CD8-positive, alpha-beta memory T cell (primary cell): ENCODE measurements at places on chromosomes 4 and X.

DNA sequence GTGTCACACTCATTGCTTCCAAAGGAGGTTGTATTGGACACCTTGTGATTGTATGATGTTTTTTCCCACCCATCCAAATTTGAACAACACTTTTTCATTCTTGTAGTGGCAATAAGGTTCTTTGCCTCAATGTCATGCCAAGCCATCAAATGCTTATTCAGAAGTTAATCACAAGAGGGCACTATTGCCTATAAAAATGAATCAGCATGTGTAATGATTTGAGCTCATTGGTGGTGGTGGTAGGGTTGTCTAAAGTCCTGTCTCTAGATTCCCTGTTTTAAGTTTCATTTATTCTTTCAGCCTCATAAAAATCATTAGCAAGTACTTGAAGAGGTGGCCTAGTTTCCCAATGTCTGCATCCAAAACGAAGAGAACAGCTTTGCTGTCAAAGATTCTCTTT lies 37.0 kb downstream of the IRS4 start:
- no peaks in the 10 kb centered on the region for H3K36me3 ChIP-seq
- H3K27ac ChIP-seq = no peak overlapping the region
- no peaks in the 10 kb centered on the region for H3K27me3 ChIP-seq
- H3K4me1 ChIP-seq = no peaks in the 10 kb centered on the region

- H3K4me1 ChIP-seq = peaks cover 7% of the 10 kb centered on the region
- H3K4me3 ChIP-seq = no peak overlapping the region
- no peaks in the 10 kb centered on the region for H3K27me3 ChIP-seq
- no peak for DNase-seq
These were observed 77.4 kb downstream of the ANKRD17 start for GRCh38 chr4:73181231-73181630.

DNA sequence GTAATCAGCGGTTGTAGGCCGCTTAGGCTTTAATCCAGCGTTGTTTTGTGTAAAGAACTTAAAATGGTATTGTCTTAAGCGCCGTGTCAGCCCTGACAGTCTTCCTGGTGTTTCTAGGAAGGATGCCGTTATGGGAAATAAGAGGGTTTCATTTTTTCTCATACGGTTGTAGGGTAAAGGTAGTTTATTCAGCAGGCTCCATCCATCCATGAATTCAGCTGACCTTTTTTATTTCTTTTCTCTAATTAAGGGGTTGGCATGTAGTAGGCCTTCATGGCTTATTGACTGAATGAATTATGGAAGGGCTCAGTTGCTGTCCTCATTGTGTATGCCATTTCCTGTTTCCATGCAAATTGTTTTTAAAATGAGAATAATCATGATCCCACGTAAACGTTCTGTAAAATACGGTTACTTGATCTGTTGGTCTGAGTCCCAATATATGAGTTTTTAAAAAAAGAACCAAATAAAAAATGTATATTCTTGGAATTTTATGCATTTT lies 693 bp downstream of the OCIAD1 start:
- peaks cover 19% of the 10 kb centered on the region for H3K4me1 ChIP-seq
- H3K4me3 ChIP-seq = peak overlapping the region; percentile 94
- no peaks in the 10 kb centered on the region for H3K27me3 ChIP-seq
- peaks cover 18% of the 10 kb centered on the region for H3K36me3 ChIP-seq

DNA sequence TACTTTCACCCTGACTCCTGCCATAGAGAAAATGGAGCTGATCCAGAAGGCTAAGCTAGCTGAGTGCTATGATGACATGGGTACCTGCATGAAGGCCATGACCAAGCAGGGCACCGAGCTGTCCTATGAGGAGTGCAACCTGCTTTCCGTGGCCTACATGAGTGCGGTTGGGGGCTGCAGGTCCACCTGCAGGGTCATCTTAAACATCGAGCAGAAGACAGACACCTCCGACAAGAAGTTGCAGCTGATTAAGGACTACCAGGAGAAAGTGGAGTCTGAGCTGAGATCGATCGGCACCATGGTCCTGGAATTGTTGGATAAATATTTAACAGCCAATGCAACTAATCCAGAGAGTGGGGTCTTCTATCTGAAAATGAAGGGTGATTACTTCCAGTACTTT lies 438.0 kb downstream of the TMA16 start:
- H3K36me3 ChIP-seq = no peaks in the 10 kb centered on the region
- H3K4me3 ChIP-seq = no peak overlapping the region
- no peak overlapping the region for H3K27ac ChIP-seq
- DNase-seq = no peak
- no peaks in the 10 kb centered on the region for H3K4me1 ChIP-seq
- no peaks in the 10 kb centered on the region for H3K27me3 ChIP-seq

DNA sequence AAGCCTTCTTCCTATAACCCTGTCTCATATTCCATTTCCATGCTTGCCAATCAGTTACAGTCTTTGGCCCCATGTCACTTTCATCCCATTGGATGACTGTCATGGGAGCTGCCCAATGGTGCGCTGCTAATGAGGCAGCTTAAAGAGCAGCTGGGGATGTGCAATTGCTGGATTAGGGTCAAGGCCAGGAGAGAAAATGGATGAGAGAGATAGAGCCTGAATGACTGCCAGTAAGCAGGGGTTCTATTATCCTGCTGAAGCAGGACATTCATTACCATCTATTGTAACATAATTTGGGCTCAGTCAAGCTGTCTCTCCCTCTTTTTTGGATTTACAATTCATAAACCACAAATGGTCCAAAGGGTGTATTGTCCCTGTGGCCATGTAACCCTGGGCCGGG lies 909.0 kb downstream of the CENPC start:
- no peaks in the 10 kb centered on the region for H3K36me3 ChIP-seq
- DNase-seq = no peak
- no peaks in the 10 kb centered on the region for H3K27me3 ChIP-seq
- H3K4me1 ChIP-seq = no peaks in the 10 kb centered on the region
- no peak overlapping the region for H3K27ac ChIP-seq

GRCh38 chr4:56118055-56118454 lies 169.3 kb downstream of the CEP135 start:
- no peak for DNase-seq
- no peaks in the 10 kb centered on the region for H3K36me3 ChIP-seq
- H3K4me3 ChIP-seq = no peak overlapping the region
- H3K27me3 ChIP-seq = no peaks in the 10 kb centered on the region
- H3K27ac ChIP-seq = no peak overlapping the region
- no peaks in the 10 kb centered on the region for H3K4me1 ChIP-seq

- no peaks in the 10 kb centered on the region for H3K4me1 ChIP-seq
- H3K4me3 ChIP-seq = no peak overlapping the region
- H3K27me3 ChIP-seq = no peaks in the 10 kb centered on the region
- DNase-seq = no peak
- H3K36me3 ChIP-seq = no peaks in the 10 kb centered on the region
These were observed 279.8 kb upstream of the FRG1 start for GRCh38 chr4:189660722-189661360.

DNA sequence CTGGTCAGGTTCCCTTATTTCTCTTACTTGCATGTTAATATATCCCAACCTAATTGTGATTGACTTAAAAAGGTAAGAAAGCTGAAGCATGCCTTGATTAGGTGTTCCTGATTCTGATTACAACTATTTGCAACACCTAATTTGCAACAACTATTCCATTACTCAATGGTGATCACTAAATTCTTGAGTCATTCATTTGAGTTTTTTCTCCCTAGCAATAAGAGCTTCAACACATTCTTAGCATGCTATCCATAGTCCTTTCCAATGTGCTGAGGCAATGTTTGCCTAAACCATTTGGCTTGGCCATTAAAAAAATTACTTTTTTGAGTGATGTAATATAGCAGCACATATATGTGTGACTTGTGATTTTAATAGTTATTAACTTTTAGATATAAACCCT lies 851.4 kb downstream of the TRAM1L1 start:
- DNase-seq = no peak
- H3K36me3 ChIP-seq = no peaks in the 10 kb centered on the region
- no peak overlapping the region for H3K4me3 ChIP-seq
- no peak overlapping the region for H3K27ac ChIP-seq
- H3K4me1 ChIP-seq = no peaks in the 10 kb centered on the region

DNA sequence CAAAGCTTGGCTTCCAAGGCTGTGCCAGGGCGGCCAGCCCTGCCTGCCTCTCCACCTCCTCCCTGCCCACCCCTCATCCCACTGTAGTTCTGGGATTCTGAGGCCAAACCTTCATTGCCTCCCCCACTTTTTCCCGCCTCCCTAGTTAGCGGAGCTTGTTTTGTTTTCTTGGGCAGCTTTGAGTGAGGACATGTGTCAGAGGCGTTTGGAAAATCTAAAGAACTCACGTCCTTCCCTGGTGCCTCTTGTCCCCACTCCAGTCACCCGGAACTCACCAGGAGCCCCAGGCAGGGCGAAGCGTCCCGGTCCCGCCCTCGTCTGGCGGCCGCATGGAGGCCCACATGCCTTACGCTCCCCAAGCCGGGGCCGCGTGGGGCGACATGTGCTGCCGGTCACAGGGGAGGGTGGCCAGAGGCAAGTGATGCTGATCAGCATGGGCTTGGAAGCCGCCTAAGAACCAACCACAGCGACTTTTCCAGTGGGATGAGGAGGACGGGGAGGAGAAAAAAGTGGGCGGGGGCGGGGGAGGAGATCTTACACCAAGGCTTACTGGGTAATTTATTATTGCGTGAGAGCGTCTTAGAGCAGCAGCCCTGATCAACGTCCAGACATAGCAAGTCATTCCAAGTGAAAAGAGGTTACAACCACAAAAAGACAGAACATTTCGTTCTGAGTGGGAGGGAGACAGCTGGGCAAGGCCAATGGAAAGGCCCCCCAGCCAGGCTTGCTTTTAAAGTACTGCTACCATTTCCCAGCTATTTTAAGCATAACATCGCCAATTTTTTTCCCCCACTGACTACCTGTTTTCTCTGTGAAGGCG lies 48.5 kb downstream of the PRPS1 start:
- H3K4me3 ChIP-seq = peak overlapping the region; percentile 53
- H3K36me3 ChIP-seq = no peaks in the 10 kb centered on the region
- peaks cover 64% of the 10 kb centered on the region for H3K4me1 ChIP-seq
- no peaks in the 10 kb centered on the region for H3K27me3 ChIP-seq

GRCh38 chr4:75034523-75034922 lies 101.6 kb downstream of the PARM1 start:
- H3K27ac ChIP-seq = no peak overlapping the region
- DNase-seq = no peak
- no peak overlapping the region for H3K4me3 ChIP-seq
- no peaks in the 10 kb centered on the region for H3K4me1 ChIP-seq
- no peaks in the 10 kb centered on the region for H3K36me3 ChIP-seq
- H3K27me3 ChIP-seq = no peaks in the 10 kb centered on the region

DNA sequence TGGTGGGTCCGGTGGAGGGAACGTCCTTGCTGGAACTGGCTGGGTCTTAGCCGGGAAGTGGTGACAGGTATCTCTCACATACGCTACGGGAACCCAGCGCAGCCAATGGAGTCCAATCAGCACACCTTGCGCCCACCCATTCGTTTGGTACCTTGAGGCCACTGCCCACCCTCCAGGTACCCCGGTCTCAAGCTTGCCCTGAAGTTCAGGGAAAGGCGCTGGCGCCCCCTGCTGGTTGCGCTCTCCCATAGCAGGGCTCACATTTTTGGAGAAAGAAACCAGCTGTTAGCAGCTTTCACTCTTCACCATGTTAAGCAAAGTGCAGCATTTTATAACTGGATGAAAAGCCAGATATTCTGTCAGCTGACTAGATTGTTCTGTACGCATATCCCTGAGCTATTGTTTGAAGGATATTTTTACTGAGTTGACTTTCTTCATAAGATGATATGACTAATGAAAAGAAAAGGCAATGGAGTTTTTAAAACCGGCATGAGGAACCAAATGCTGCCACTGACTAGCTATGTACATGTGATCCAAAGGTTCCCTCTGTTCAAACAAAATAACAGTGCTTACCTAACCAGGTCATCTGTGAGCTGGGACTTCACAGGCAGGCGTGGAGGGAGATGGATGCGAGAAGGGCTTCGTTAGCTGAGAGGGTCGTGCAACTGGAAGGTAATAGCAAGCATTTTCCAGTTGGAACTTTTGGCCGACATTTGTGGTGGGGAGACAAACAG lies 43.7 kb downstream of the OTOP1 start:
- H3K36me3 ChIP-seq = no peaks in the 10 kb centered on the region
- H3K4me1 ChIP-seq = no peaks in the 10 kb centered on the region
- DNase-seq = no peak
- no peak overlapping the region for H3K27ac ChIP-seq
- peaks cover 3% of the 10 kb centered on the region for H3K27me3 ChIP-seq
- no peak overlapping the region for H3K4me3 ChIP-seq

- DNase-seq = no peak
- H3K27me3 ChIP-seq = no peaks in the 10 kb centered on the region
- H3K4me3 ChIP-seq = no peak overlapping the region
- H3K36me3 ChIP-seq = no peaks in the 10 kb centered on the region
These were observed 411.1 kb downstream of the TRIML1 start for GRCh38 chr4:188550296-188550695.

- no peak for DNase-seq
- H3K36me3 ChIP-seq = no peaks in the 10 kb centered on the region
- peaks cover 26% of the 10 kb centered on the region for H3K4me1 ChIP-seq
- no peaks in the 10 kb centered on the region for H3K27me3 ChIP-seq
- H3K27ac ChIP-seq = no peak overlapping the region
These were observed 29.3 kb downstream of the DAPP1 start for GRCh38 chr4:99845708-99846469.

GRCh38 chr4:177275999-177276398 lies 33.7 kb upstream of the NEIL3 start:
- H3K27ac ChIP-seq = no peak overlapping the region
- H3K4me3 ChIP-seq = no peak overlapping the region
- no peaks in the 10 kb centered on the region for H3K36me3 ChIP-seq
- DNase-seq = no peak

GRCh38 chr4:48968814-48969213 lies 17.3 kb upstream of the CWH43 start:
- H3K27me3 ChIP-seq = no peaks in the 10 kb centered on the region
- no peak overlapping the region for H3K27ac ChIP-seq
- H3K36me3 ChIP-seq = no peaks in the 10 kb centered on the region
- H3K4me1 ChIP-seq = no peaks in the 10 kb centered on the region
- H3K4me3 ChIP-seq = no peak overlapping the region

DNA sequence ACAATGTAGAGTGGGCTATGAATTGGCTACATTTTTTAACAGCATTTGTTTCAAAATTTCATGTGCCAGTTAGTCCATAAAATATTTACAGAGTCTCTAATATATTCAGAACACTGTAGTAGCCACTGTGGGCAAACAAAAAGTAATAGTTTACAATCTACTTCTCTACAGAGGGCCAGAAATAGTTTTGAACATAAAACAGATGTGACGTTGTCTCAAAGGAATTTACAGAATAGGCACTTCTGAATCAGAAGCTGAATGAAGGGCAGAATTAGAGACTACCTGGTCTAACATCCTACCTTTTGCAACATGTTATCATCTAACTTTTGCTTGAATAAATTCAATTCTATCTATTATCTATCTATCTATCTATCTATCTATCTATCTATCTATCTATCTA lies 811.9 kb upstream of the EPHA5 start:
- no peak for DNase-seq
- H3K27me3 ChIP-seq = no peaks in the 10 kb centered on the region
- H3K36me3 ChIP-seq = no peaks in the 10 kb centered on the region
- H3K4me3 ChIP-seq = no peak overlapping the region
- H3K27ac ChIP-seq = no peak overlapping the region
